Activated CD4-positive, alpha-beta T cell treated with anti-CD3 and anti-CD28 coated beads, Interleukin-10, Interleukin-2, amounts not matched to agents 100 ng/mL and 50 ng/mL, durations not matched to agents 16 hours and 8 hours (primary cell): ENCODE measurements at places on chromosomes 4 and X.

DNA sequence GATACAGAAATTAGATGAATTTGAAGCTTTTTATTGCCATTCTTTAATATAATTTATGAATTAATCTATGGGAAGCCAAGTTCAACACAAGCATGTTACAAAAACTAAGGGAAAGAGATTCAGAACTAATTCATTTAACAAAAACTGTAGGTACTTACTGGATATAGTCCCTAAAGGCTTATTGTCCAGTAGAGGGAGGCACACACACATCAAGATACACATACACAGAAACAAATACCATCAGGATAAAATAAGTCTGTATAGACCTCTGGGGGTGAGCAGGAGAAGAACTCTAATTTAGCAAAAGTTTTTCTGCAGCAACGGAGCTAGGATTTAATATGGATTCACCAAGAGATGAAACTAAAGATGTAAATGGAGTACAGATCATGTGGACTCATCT, 83.0 kb upstream of the IL13RA1 start:
- no peak for DNase-seq

GRCh38 chr4:36226430-36227227, 17.7 kb downstream of the ARAP2 start:
- DNase-seq = no peak

GRCh38 chr4:24279469-24279868, 304.9 kb downstream of the DHX15 start:
- DNase-seq = no peak

GRCh38 chr4:56410247-56411062, 23.2 kb upstream of the AASDH start:
- peak; percentile 61 for DNase-seq

DNA sequence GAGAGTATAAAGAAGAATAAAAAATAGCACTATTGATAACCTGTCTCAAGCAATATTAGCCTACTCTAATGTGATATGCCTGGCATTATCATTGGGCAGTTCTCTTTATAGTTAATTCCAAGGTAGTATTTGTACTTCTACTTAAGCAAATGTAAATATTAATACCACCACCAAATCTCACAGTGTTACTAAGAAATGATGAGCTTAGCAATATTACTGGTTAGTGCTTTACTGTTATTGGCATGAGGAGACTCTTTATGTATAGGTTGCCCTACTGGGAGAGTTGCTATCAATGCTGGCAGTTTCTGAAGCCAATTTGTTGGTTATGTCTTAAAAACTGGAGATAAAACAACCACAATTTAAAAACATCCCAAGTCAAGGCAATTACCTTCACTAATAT, 155.7 kb downstream of the CDS1 start:
- DNase-seq = no peak

- DNase-seq = peak; percentile 40
Observed at GRCh38 chr4:80076681-80077080, 3.7 kb upstream of the ANTXR2 start.

DNA sequence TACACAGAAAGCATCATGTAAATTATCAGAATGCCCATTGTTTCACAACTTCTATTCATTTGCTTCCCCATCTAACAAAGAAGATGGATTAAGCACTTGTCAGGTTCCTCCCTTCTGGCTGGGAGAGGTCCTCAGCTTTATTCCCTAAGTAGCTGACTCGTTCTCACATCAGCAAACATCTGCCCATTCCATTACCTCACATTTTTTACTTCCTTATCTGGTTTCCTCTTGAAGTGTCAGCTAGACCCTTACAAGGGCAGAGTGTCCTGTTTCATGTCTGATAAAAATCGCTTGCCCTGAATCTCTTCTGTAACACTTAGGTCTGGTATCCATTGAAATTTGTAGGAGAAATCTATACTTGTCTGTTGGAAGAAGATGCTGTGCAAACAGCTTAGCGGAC, 34.7 kb downstream of the TMPRSS11A start:
- DNase-seq = no peak

GRCh38 chrX:4932790-4933189, 1219.3 kb upstream of the PRKX start:
- no peak for DNase-seq

DNA sequence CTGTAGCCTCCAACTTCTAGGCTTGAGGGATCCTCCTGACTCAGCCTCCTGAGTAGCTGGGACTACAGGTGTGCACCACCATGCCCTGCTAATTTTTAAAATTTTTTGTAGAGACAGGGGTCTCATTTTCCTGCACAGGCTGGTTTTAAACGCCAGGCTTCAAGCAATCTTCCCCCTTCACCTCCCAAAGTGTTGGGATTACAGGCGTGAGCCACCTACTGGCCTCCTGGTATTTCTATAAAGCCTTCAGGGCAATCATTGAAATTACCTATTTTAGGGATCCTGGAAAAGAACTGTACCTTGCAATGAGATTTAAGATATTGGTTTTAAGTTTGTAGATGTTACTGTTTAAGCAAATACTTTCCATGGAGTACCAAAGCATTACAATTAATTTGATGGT, 13.5 kb upstream of the PLS3 start:
- no peak for DNase-seq

DNA sequence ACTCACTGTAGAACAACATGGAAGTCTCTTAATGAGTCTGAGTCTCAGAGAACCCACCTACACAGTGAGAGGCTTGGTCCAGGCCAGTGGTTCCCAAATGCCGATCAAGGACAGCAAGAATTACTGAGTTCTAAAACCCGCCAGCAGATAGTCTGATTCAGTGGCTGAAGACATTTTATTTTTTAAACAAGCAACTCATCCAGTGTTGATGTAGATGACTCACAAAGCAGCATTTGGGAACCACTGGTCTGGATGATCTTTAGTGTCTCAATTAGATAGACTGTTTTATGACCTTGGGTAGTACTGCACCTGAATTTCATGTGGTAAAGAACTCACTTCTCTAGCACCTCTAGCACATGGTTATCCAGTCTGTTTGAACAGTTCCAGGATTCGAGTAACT, 193.6 kb downstream of the FBXW7 start:
- no peak for DNase-seq

GRCh38 chrX:49310371-49310770, 6.9 kb downstream of the GAGE10 start:
- no peak for DNase-seq

GRCh38 chr4:93646233-93646930, 182.2 kb upstream of the ATOH1 start:
- no peak for DNase-seq

GRCh38 chrX:135389717-135390116, 32.0 kb upstream of the SMIM10L2A start:
- DNase-seq = no peak

GRCh38 chr4:108033348-108033747, 43.7 kb downstream of the HADH start:
- DNase-seq = no peak

- DNase-seq = no peak
Observed at GRCh38 chrX:77446029-77446585, 1.1 kb upstream of the FGF16 start.

GRCh38 chr4:5213087-5213595, 161.9 kb downstream of the STK32B start:
- no peak for DNase-seq
